ENCODE measurements at places on chromosomes 16 and 17. TPM values are rescaled to one million over a fixed set of nuclear protein-coding genes. Genes with fewer than 3 reads are reported as not detected.

The CCL14 gene
- 14.8 TPM for polyA plus RNA-seq

The SLC25A10 gene
- polyA plus RNA-seq: 19.3 TPM

The CACNG1 gene
- not detected for polyA plus RNA-seq

The NACA2 gene
- 2.4 TPM for polyA plus RNA-seq

The IRX6 gene
- 5.5 TPM for polyA plus RNA-seq

The TMEM238L gene
- 2.9 TPM for polyA plus RNA-seq

The ITGAL gene
- polyA plus RNA-seq: 1.9 TPM

The ST6GALNAC2 gene
- 9.8 TPM for polyA plus RNA-seq

Measured in renal cortex interstitium (tissue), 15 donors.